ENCODE measurements at places on chromosomes 5 and 9.

GRCh38 chr9:109289931-109290330 is 30.9 kb downstream of the EPB41L4B start:
- no peak for DNase-seq

- DNase-seq = peak; percentile 23
Observed at GRCh38 chr5:143495110-143495509, 91.6 kb upstream of the NR3C1 start.

GRCh38 chr5:151154931-151155774 is 2.4 kb downstream of the ANXA6 start:
- DNase-seq = no peak

DNA sequence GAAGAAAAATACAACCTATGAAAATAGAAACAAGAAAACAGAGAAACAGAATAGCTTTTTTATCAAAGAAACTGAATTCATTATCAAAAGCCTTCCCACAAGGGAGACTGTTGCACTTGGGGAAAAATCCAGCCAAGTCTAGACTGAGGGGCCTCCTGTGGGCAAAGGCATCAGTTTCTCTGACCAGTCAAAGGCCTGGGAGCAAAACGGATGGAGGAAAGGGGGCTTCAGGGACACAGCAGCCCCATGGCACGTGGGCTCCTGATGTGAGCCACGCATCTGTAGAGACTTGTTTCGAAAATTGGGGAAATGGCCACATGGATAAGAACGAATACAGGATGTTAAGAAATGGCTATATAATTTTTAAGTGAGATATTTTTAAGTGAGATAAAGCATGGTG is 21.1 kb downstream of the ZDHHC11B start:
- no peak for DNase-seq

GRCh38 chr5:57004800-57005199 is 52.9 kb upstream of the MIER3 start:
- DNase-seq = no peak

DNA sequence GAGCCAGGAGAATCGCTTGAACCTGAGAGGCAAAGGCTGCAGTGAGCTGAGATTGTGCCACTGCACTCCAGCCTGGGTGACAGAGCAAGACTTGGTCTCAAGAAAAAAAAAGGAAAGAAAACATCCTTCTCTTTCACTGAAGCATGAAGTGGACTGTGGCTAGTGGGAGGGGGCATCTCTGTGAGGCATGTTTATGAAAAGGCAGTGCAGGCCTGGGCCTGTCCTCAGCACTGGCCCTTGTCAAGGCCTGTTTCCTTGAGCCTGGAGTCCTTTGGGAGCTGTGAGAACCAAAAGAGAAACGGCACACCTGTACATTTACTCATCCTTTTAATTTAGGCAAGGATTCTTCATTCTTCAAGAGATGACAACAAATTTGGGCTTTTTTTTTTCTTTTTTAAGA is 18.3 kb upstream of the FUBP3 start:
- DNase-seq = no peak

DNA sequence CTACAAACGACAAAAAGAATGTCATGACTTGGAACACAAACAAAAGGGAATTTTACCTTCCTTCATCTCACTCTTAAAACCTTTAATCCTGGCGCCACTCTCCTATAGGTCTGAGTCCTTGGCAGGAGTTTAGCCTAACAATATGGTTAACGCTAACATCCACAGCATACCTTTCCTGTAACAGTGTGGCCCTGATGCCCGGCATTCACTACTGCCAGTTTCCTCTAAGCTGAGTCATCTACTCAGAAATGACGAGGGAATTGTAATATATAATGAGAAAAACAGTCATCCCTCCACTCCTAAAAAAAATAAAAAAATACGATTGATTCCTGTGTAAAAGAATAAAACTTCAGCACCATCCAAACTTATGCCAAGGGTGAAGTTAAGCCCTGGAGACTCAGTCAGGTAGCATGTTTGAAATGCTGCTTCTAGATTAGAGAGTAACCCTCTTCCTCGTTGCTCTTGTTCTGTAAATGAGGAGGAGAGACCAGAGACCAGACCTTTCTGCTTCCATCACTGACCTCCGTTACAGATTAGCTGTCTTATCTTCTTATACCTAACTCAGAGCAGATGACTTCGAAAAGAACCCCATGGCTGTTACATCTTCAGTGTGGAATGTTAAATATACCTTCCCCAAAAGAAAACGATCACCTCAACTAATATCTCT is 37.4 kb downstream of the CCDC125 start:
- no peak for DNase-seq

GRCh38 chr5:68027519-68027918 is 188.0 kb upstream of the PIK3R1 start:
- DNase-seq = no peak

Data from suppressor macrophage (primary cell).